SK-MEL-5 (cell line): ENCODE measurements at places on chromosomes 1 and 21. TPM values are rescaled to one million over a fixed set of nuclear protein-coding genes. Genes with fewer than 3 reads are reported as not detected.

DNA sequence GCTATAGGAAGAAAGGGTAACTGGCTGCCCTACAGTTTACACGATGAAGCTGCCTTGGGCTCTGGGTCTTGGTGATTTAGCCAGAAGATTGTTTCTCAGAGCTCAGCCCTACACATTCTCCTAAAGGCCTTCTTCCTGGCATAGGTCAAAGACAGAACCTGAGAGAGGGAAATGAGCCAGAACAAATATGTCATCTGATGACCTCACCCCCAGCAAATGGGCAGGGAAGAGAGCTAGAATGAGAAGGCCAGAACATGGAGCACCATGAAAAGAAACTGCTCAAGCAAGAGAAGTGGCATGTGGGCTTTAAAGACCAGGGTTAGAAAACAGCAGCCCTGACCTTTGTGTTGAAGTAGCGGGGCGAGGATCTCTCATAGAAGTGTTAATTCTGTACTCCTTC is 5.5 kb upstream of the ILDR2 start:
- no peak for DNase-seq

DNA sequence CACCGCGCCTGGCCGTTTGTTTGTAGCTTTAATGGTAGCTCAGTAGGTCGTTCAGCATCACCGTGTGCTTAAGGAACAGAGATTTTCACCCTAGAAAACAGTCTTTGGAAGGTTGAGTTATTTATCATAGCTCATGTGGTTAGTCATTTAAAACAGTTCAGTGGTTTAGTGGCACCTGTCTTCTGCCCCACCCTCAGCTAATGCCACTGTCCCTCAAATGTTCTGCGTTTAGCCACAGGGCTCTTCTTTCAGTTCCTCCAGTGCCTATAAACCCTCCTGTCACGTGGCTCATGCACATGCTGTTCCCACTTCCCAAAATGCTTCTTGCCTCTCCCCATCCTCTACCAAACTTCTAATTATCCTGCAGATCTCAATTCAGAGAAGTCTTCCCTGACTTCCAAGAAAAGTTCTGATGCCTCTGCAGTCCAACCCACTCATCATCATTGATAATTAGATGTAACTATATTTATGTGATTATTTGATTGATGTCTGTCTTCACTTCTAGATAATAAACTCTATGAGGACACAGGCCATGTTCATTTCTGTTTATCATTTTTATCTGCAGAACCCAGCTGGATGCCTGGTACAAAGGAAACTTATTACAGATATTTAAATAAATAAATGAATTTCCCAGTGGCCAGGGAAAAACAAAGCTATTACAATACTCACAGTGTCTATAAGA is 14.4 kb upstream of the DIPK1A start:
- DNase-seq = no peak

DNA sequence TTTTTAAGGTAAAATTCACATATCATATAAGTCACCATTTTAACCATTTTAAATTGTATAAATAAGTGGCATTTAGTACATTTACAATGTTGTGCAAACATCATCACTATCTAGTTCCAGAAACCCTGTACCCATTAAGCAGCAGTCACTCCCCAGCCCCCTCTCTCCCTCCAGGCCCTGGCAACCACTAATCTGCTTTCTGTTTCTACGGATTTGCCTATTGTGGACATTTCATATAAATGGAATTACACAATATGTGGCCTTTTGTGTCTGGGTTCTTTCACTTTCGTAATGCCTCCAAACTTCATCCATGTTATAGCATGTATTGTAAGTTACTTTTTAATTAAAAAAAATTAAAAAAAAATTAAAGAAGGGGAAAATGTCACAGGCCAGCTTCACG is 58.0 kb upstream of the RAB3GAP2 start:
- no peak for DNase-seq

- DNase-seq = no peak
Observed at GRCh38 chr1:24392982-24393650, 20.5 kb downstream of the STPG1 start.

- DNase-seq = no peak
Observed at GRCh38 chr1:187931776-187932175, 1103.0 kb downstream of the PLA2G4A start.

- no peak for DNase-seq
Observed at GRCh38 chr1:183914276-183914675, 109.4 kb downstream of the RGL1 start.

DNA sequence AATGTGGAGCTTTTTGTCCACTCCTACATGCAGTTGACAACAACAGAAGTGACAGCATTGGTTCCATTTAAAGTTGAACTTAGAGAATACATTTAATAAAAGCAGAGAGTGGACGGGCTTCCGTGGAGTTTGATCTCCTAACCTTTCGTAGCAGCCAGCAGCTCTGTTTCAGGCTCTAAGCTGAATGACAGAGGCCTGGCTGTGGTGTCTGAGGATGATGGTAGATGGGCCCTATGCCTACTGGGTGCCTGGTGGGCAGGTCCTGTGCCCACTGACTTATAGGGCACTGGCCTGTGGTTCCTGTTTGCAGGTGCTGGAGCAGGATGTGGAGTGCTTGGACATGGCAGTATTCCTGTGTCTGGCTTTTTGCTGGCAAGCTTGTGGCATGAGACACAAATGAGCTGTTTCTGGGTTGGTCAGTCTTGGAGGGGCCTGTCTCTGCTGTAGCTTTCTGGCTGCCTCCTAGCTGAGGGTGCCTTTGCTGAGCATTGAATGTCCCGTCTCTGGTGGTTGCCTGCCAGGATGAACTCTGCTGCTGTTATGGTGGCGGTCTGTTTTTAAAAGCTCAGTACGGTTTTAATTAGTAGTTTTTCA is 54.6 kb downstream of the PRDM2 start:
- no peak for DNase-seq

DNA sequence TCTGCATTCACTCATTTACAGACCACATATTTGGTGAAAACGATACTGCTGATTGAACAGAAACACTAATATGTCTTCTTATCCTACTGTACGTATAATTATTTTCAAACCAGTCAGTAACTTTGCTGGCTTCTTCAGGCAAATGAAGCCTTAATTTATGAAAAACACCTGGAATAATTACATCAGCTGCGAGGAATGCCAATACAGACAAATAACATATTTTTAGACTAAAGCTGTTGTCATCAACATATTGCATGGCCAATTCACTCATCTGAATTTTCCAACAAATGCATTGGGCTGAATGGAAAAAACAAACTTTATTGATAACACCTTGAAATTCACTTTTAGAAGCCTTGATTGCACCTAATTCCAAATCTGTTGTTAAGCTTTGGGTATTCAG is 165.9 kb downstream of the HLX start:
- DNase-seq = no peak

GRCh38 chr1:230937371-230937770 is 41.3 kb downstream of the TTC13 start:
- DNase-seq = no peak

DNA sequence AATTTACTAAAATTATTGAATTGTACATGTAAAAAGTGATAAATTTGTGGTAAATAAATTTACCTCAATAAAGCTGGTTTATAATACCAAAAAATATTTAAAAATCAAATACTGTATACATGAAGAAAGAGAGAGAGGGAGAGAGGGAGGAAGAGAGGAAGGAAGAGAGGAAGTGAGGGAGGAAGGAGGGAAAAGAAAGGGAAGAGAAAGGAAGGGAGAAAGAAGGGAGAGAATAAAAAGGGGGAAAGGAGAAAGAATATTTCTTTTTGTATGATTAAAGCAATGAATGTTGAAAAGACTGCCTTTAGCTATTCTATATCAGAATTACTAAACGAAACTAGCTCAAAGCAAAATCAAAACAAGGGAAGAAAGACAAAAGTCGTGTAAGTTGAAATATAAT is 150.0 kb downstream of the LRIG2 start:
- no peak for DNase-seq

DNA sequence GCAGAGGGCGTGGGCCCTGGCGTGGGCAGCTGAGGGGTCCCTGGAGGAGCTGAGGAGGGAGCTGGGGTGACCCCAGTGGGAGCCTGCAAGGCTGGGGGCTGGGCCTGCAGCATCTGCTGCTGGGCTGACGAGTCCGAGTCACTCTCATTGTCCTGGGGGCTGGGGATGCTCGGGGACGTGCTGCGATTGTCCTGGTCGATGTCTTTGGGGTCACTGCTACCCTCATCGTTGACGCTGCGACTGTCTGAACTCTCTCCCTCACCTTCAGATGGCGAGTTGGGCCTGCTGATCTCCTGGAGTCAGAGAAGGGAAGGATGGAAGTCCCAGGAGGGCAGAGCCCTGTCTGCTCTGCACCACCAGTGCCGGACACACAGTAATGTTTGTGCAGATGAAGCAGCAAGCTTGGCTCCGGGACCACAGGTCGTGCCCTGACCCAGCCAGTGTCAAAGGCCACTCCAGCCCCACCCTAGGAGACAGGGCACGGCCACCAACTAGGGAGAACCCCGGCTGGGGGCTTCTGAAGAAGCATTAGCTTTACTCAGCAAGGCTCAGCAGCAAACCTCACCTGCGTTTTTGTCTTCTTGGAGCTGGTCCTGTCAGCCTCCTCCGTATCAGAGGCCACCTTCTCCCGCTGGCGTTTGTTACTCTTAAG is 43.4 kb downstream of the SLC45A1 start:
- DNase-seq = no peak

- DNase-seq = no peak
Observed at GRCh38 chr1:22233222-22233621, 90.3 kb upstream of the WNT4 start.

DNA sequence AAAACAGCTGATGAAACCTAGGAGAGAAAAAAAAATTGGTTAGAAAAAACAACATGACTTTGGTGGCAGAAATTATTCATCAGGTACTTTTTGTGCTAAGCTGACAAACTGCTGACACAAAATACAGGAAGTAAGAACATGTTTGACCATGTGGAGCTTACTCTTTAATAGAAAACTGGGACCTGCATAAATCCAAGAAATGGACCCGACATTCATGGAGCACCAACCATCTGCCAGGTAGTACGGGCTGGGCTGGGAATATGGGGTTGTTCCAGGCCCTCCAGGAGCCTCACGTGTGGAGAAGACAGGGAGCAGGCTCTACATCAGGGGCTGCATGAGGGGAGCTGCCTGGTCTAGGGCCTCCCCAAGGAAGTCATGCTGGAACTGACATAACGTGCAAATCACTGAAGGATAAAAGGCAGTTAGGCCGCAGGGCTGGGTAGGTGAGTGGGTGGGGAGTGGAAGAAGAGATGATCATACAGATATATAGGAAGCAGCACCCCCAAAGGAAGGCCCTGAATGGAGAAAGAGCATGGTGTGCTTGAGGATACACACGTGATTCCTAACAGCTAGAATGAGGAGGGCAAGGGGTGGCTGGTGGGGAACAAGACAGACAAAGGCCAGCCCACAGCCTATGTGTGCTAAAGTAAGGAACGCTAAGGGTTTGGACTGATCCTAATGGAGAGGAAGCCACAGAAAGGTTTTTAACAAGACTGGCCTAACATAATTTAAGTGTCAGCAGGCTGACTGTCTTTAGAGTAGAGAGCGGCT is 26.1 kb downstream of the CD58 start:
- DNase-seq = no peak

- DNase-seq = no peak
Observed at GRCh38 chr21:43312751-43313169, 114.2 kb downstream of the SIK1 start.

- peak; percentile 62 for DNase-seq
Observed at GRCh38 chr1:159854693-159855192, 7.7 kb downstream of the VSIG8 start.

- no peak for DNase-seq
Observed at GRCh38 chr1:204250428-204251030, 36.7 kb upstream of the GOLT1A start.

DNA sequence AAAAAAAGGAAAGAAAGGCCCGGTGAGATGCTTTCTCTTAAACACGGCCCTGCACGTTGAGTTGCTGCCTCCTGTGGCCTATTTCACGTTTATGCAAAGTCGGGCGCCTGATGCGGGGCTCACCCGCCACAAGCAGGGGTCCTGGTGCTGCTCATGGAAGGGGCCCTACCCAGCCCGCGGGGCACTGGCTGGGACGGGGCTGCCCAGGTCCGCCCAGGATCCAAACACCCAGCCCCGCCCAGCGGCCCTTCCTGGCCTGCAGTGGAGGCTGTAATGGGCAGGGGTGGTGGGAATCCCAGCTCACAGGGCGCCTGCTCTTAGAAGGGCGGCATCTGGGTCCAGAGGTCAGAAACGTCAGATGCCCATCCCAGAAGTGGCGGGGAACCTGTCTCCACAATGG is 1.6 kb downstream of the COL6A2 start:
- no peak for DNase-seq

DNA sequence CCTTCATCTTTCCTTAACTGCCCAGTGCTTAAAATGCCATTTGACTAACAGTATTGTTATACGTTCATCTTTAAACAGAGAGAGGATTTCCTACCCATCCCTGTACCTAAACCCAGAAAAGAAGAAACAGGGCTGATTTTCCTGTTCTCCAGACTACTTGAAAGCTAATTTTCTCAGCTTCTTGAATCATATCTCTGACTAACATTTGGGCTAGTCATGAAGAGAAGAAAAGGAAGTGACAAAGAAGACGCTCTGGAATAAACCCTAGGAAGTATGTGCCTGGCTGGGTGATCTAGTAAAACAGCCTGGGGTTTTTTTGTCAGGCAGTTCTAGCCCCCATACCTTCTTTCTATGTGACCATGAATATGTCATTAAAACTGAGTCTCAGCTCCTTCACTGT is 44.8 kb upstream of the SGIP1 start:
- DNase-seq = no peak

GRCh38 chr1:49136738-49137251 is 360.1 kb upstream of the BEND5 start:
- DNase-seq = no peak

GRCh38 chr1:27044613-27045151 is 32.0 kb upstream of the TENT5B start:
- peak; percentile 86 for DNase-seq

GRCh38 chr21:30083225-30083945 is 83.2 kb downstream of the CLDN17 start:
- DNase-seq = no peak

GRCh38 chr1:152869808-152870419 is 8.2 kb upstream of the SMCP start:
- DNase-seq = peak; percentile 92

DNA sequence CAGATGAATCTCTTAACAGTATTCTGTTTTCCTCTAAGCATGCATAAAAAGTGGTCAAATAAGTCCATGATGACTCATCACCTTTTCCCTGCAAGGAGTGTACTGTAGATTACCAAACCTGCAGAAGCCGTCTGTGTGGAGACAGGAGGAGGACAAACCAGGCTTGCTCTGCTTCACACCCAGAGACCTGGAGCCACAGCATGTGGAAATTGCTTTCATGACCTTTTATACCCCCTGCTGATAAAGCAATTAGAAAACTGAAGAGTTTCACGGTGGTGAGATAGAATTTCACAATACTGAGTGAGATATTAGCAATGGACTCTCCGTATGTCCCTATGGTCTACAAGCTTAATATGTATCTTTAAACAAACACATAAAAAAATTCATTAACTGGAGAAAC is 9.4 kb downstream of the CORT start:
- DNase-seq = no peak

- DNase-seq = no peak
Observed at GRCh38 chr21:37210130-37210529, 57.0 kb downstream of the VPS26C start.

- no peak for DNase-seq
Observed at GRCh38 chr21:36337099-36337509, 17.1 kb downstream of the MORC3 start.

- DNase-seq = no peak
Observed at GRCh38 chr1:199123615-199124014, 484.8 kb downstream of the PTPRC start.

The SPATA21 gene
- total RNA-seq = 0.08 TPM in 1 of 2 replicates, not detected in the other

The TSSK3 gene
- total RNA-seq = 0.32 and 2.6 TPM in 2 replicates

The GCSAML gene
- total RNA-seq = 0.32 and 0.43 TPM in 2 replicates

The NIBAN1 gene
- total RNA-seq = 14.4 and 18.6 TPM in 2 replicates

The DNAH14 gene
- total RNA-seq = 74.1 and 85.4 TPM in 2 replicates

The CCDC27 gene
- 0.05 TPM in 1 of 2 replicates, not detected in the other for total RNA-seq

The UTS2 gene
- total RNA-seq = not detected in 2 replicates

The EIF3I gene
- 554 and 565 TPM in 2 replicates for total RNA-seq
